ENCODE measurements at places on chromosomes 1 and 21. TPM values are rescaled to one million over a fixed set of nuclear protein-coding genes. Genes with fewer than 3 reads are reported as not detected.

The SPRR2G gene
- total RNA-seq: not detected

The C1QA gene
- 0.53 TPM for total RNA-seq

DNA sequence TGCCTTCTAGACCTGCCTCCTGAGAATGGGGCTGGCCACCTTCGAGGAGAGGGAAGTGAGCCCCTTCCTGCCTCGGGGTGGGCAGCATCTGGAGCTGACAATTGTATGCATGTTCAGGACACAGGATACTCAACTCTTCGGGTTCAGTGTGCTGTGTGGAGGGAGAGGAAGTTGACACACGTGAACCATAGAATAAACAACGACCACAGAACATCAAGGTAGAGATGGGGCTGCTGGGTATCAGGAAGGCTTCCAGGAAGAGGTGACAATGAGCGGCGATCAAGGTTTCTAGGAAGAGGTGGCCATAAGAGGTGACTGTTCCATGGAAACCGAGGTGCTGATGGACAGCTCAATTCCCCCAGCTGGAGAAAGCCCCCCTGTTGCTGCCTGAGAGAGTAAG is 22.0 kb downstream of the UBIAD1 start:
- no peak for DNase-seq

GRCh38 chr1:34907487-34908090 is 21.9 kb downstream of the DLGAP3 start:
- DNase-seq: no peak

GRCh38 chr1:235058695-235059094 is 69.9 kb downstream of the TOMM20 start:
- DNase-seq: no peak

GRCh38 chr1:180912211-180912800 is 391 bp upstream of the KIAA1614 start:
- DNase-seq: no peak

- no peak for DNase-seq
Measured at GRCh38 chr1:40257313-40257687, 736 bp upstream of the ZMPSTE24 start.

DNA sequence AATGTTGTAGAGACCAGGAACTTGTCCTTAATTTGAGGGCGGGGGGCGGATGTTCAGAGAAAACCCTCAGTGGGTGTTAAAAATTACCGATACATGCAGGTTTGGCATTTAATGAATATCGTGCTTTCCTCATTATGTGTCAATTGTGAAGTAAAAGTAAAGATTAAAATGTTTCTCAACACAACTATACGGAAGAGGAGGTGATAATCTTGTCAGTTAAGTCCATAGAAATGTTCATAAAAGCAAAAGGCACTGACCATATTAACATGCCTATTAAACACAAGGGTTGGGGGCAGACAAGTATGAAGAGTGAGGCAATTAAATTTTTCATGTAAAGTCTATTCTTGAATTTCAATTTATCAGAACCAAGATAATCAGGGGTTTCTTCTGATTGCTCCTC is 1.3 kb downstream of the BRINP3 start:
- DNase-seq: no peak
